ENCODE measurements at places on chromosomes 1 and 21.

GRCh38 chr1:40339420-40340323 lies 22.6 kb upstream of the COL9A2 start:
- DNase-seq = no peak

- peak; percentile 35 for DNase-seq
Measured at GRCh38 chr1:28518000-28518744, 12.3 kb downstream of the RCC1 start.

DNA sequence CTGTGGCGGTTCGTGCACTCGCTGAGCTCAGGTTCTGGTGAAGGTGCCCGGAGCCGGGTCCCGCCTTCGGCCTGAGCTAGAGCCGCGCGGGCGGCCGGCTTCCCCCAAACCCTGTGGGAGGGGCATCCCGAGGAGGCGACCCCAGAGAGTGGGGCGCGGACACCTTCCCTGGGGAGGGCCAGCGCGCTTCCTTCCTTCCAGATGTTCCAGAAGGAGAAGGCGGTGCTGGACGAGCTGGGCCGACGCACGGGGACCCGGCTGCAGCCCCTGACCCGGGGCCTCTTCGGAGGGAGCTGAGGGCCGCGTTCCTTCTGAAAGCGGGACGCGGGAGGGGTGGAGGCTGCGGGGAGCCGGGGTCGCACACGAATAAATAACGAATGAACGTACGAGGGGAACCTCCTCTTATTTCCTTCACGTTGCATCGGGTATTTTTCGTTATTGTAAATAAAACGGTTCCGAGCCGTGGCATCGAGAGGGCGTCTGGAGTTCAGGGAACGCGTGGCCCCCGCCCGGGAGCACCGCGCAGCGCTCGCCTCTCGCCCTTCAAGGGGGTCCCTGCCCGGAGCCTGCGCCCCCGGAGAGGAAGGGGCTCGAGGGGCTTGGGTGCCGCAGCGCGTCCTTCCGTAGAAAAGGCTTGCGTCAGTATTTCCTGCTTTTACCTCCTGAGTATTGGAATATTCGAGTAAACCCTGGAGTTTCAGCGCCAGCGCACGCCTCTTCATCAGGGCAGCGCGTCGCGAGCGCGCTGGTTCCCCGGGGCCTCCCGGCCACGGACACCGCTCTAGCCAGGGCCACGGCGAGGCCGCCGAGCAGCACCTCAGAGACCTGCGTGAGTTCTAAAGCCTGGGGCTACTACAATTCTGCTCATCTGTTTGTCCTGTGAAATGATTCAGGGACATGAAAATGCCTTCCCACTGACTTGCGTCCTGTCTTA lies 11.5 kb downstream of the YBEY start:
- no peak for DNase-seq

- no peak for DNase-seq
Measured at GRCh38 chr1:65890201-65890843, 97.6 kb downstream of the PDE4B start.

DNA sequence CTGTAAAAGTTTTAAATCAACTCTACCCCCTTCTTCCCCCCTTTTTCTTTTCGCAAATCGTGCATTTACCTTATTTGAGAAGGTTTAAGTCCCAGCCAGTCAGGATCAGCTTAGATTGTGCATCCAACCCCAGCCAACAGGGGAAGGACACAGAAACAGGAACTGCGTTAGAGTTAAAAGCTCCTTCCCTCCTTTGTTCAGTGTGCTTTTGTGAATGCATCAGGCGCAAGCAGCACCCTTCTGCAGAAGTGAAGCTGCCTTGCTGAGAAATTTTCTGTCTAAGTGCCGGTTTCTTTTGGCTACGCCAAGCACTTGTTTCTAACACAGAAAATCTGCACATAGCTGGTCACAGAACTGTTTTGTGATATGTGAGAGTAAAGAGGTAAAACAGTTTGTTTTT lies 56.2 kb upstream of the PRRC2C start:
- no peak for DNase-seq

All from BJ (cell line).